ENCODE measurements at places on chromosomes 11 and 22.

DNA sequence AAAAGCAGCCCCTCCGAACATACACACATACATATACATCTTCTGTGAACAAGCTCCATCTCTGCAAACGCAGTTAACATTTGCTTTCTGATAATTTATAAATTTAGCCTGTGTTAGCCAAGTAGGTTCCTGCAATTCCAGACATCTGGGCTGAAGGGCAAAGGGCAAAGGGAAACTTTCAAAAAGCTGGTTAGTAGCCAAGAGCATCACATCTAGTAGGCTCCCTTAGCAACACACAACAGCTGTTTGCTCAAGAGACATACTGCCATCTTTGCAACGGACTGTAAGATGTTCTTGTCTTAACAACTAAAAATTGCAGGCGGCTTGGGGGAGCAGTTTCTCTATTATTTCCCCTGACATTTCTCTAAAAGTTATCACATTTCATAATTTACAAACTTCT lies 134.9 kb downstream of the RBFOX2 start:
- DNase-seq, result peak; percentile 32

DNA sequence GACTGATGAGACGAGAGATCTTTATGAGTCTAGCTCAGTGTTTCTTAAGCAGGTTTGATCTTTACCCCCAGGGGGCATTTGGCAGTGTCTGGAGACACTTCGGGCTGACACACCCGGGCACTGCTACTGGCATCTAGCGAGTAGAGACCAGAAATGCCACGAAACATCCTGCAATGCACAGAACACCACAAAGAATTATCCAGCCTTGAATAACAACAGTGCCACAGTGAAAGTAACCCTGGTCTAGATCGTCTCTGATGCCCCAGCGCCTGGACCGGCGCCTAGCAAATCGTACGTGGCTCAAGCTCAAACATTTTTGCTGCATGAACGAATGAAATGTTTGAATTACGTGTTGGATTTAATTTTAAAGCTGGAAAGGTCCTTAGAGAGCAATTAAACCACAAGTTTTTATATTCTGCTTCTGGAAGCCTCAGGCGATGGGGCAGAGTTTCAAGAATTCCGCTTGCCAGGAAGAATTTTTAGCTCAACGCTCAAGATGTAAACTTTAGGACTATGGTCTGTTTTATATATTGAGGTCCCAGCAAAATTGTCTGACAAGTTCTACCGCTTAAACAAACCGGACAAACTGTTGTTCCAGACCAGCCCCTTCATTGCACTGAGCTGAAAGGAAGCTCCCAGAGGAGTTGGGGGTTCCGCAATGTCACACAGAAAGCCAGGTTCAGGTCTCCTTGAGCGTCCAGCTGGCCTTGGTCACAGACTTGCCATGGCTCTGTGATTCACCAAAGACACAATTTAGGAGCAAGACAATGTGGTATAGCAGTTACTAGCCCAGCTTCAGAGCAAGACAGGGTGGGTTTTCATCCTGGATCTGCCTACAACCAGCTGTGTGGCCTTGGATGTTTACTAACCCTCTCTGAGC lies 44.2 kb upstream of the SMTN start:
- no peak for DNase-seq

GRCh38 chr11:118524356-118524755 lies 2.9 kb upstream of the TTC36 start:
- DNase-seq, result no peak

DNA sequence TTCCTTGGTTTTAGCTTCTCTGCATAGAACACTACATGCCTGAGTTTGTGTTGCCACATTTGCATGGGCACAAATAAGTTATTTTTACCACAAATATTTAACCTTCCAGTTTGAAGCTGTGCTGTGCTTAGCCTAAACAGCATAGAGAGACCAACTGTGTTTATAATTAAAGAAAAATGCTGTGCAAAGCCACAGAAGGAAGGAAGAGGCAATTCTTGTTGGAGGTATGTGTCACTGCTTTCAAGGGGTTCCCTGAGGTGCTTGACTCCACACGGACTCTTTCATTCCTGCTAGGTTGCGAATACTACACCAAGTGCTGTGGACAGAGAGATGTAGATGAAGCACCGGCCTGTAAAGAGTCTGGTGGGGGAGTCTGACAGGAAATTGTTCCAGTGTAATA lies 47.6 kb upstream of the OLFML1 start:
- no peak for DNase-seq

GRCh38 chr11:727859-728748 lies 19.2 kb upstream of the TALDO1 start:
- no peak for DNase-seq

DNA sequence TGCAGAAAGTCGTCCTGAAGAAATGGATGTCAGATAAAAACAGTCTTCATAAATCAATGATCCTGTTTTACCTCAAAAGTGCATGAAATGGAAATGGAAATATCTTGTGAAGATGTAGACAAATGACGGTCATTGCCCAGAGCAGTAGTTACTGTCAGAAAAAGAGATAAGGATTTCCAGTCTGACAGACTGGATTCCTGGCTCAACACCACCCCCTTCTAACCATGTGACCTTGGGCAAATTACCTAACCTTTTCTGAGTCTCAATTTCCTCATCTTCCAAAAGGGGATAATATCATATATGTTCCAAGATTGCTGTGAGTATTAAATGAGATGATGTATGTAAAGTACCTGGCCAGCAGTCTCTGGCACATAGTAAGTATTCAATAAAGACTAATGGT lies 32.9 kb upstream of the EHF start:
- DNase-seq, result no peak

GRCh38 chr11:42249956-42250355 lies 790.5 kb upstream of the LRRC4C start:
- no peak for DNase-seq

DNA sequence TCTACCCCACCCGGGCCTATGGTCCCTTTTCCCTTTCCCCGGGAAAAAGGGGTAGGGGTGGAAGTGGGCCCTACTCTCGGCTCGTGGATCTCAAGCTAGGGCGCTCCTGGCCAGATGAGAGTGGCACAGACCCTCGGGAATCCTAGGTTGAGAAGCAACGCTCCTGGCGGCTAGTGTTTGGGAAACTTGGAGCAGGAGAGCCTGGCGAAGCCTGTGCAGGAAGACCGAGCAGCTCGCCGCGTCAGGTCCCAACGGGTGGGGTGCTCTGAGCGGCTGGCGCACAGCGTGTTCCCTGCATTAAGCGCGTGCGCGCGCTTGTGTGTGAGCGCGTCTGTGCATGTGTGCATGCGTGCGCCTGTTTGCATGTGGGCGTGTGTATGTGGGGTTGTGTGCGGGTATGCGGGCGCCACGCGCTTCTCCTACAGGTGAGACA lies 7.1 kb upstream of the FLI1 start:
- no peak for DNase-seq

- no peak for DNase-seq
These were observed 391.1 kb downstream of the ETS1 start for GRCh38 chr11:128196235-128196634.

DNA sequence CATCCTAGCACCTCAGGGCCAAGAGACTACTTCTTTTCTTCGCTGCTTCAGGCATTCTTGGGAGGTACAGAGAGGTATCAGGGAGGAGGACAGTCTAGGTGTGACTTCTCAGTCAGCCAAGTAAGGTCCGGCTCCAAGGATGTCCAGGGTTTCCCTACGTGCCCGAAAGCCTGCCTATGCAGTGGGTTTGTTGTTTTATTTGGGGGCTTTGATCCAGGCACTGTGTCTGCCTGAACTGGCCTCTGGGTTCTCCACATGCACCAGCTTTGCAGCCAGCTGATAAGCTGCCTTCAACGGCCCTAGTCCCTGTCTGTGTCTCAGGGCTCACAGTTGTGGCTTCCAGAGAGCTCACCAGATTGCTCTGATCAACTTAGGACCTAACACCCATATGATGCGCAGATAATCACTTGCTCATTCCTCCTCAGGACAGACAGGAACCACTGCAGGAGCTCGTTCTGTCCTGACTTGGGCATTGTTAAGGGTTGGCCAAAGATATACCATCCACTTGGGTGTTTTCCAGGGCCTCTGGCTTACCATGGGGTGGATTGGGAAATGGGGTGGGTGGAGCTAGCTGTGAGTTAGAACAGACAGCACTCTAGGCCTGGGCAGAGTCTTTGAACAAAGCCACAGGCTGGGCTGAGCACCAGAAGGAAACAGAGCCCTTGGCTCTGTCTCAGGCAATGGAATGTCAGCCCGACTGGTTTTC lies 45.5 kb upstream of the CRYBB3 start:
- DNase-seq, result no peak

- DNase-seq, result no peak
These were observed 10.9 kb upstream of the FCHSD2 start for GRCh38 chr11:73152861-73153483.

DNA sequence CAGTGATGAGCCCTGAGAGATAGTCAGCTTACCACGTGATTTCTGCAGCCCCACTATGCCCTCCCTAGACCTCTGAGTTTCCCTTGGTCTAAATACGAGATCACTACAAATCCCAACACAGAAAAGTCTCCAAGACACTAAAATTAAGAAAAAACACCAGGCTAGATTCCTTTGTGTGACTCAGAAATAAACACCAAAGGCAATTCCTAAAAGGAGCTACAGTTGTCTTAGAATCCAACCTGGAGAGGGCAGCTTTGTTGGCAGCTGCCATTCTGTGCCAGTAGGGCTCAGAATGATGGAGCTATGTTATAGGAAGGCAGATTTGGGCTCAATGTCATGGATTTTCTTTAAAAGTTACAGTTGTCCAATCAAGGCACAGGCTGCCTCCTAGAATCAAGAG lies 37.1 kb upstream of the HMGXB4 start:
- DNase-seq, result no peak

DNA sequence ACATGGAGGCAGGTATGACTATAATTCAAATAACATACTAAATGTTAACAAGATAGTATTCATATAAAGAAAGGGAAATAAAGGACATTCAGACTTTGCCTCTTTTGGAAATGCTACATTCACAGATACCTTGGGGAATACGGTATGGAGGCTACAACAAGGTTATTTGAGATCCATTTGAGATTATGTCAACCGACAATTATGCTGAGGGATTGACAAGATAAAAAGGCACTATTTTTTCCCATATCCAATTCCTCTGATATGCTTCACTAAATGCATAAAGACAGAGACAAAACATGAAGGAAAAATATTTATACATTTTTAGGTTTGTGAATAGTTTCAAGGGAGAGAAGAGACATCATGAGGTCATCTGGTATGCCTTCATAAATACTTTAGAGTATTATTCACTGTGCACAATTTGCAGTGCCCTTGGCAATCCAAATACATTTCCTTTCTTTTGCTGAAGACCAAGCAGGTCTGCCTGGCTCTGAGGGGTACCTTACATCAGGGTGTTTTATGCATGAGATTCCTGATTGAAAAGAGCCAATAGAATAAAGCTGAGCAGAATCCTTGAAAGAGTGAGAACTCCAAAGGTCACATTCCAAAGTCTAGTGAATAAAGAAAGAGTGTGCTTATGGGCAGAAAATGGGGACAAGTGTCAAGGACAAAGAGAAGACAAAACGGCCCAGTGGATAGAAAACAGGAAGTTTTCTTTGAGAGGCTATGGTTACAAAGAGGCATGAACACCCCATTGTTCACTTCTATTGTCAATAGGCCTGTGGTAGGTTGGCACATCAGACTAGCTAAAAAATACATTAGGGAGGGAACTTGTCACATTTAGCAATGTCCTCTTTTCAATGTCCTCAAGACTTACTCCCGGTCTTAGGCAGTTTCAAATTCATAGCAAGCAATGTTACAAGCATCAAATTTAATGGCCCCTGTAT lies 455.8 kb downstream of the LRRC4C start:
- DNase-seq, result no peak

DNA sequence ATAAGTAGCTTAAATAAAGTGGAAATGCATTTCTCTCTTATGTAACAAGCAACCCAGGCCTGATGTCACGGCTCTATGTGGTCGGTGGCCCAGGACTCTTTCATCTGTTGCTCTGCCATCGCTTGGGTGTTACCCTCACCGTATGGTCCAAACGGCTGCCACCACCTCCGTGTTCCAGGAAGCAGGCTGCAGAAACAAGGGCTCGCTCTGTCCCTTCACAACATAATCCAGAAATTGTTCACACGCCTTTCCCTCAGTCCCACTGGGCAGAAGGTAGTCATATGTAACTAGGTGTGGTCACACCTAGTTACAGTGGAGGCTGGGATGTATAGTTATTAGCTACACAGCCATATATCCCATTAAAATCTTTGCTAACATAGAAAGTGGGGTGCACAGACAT lies 421.0 kb downstream of the SOX6 start:
- DNase-seq, result no peak

DNA sequence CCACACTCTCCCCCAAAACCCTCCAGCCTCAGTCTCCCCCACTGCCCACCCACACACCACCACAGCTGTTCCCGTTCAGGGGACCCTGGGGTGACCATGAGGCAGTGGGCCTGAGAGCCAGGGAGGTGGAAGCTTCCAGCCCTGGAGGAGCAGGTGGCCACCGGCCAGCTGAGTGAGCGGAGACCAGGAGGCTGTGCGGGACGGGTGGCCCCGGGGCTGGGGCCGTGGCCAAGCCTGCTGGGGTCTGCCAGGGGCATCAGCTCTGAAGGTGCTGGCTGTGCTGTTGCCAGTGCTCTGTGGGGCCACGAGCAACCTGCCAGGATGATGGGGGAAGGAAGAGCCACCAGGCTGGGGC lies 26.0 kb downstream of the OSBPL5 start:
- no peak for DNase-seq

DNA sequence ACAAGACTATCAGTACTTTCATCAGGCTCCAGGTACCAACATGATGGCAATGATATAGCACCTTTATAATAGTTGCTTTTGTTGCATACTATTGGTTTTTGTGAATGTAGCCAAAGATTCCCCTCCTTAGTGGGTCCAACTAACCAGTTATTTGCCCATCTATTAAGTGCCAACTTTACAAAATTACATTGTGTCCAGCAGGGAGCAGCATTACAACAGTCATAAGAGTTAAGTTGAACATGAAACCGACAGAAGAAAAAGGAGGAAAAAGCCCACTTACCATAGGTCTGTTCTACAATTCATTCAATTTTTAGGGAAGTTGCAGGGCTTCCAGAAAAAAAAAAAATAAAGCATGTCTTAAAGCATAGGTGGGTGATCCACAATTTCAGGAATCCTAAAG lies 21.6 kb downstream of the IMMP1L start:
- peak; percentile 71 for DNase-seq

- DNase-seq, result no peak
These were observed 29.0 kb upstream of the PARVG start for GRCh38 chr22:44151676-44152075.

All from smooth muscle cell of the brain vasculature (primary cell).